ENCODE measurements at places on chromosomes 6 and 20. TPM values are rescaled to one million over a fixed set of nuclear protein-coding genes. Genes with fewer than 3 reads are reported as not detected.

DNA sequence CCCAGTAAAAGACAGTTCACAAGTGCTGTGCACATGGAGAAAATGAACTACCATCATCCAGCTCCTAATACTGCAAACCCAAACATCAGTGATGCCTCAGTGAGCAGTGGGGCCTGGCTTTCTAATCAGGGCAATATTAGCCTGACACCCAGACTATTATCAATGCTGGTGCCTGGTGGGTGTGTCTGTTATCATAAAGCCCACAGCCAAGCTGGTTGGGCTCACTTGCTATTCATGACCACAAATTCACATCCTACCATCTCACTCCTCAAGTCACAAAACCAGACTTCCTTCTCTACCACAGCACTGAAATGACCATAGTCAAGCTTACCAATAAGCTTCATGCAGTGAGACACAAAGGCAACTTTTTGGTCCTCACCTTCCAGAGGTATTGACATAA is 180.8 kb upstream of the PLN start:
- H3K27ac ChIP-seq: no peak overlapping the region
- H3K27me3 ChIP-seq: no peaks in the 10 kb centered on the region
- H3K36me3 ChIP-seq: no peaks in the 10 kb centered on the region
- H3K4me3 ChIP-seq: no peak overlapping the region
- peaks cover 5% of the 10 kb centered on the region for H3K4me1 ChIP-seq

- H3K27me3 ChIP-seq: no peaks in the 10 kb centered on the region
- no peaks in the 10 kb centered on the region for H3K36me3 ChIP-seq
- H3K4me1 ChIP-seq: no peaks in the 10 kb centered on the region
- no peak for DNase-seq
Observed at GRCh38 chr6:93940381-93940780, 521.0 kb upstream of the EPHA7 start.

- H3K36me3 ChIP-seq: no peaks in the 10 kb centered on the region
- DNase-seq: no peak
- no peaks in the 10 kb centered on the region for H3K27me3 ChIP-seq
- H3K27ac ChIP-seq: no peak overlapping the region
Observed at GRCh38 chr6:154567695-154568220, 57.3 kb upstream of the CNKSR3 start.

DNA sequence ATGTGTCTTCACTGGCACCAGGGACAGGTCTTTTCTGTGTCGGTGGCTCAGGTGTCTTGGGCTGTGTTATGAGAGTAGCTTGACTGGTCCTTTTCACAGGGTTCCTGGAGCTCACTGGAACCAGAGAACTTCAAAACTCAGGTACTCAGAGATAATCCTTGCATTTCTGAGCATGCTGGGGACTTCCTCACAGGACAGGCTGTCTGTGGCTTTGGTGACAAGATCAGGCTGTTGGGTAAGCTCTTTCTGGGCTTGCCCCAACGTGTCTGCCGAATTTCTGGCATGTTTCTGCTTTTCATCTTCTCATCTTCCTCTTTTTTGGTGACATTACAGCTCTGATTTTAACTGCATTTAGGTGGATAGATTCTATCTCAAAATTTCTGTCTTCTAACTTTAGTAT is 270.0 kb downstream of the CDH26 start:
- no peak overlapping the region for H3K4me3 ChIP-seq
- H3K36me3 ChIP-seq: no peaks in the 10 kb centered on the region
- no peak for DNase-seq
- no peak overlapping the region for H3K27ac ChIP-seq

- H3K4me1 ChIP-seq: no peaks in the 10 kb centered on the region
- no peaks in the 10 kb centered on the region for H3K36me3 ChIP-seq
- no peak overlapping the region for H3K4me3 ChIP-seq
Observed at GRCh38 chr6:22442826-22443225, 126.5 kb upstream of the HDGFL1 start.

- H3K27ac ChIP-seq: no peak overlapping the region
- H3K4me3 ChIP-seq: no peak overlapping the region
- H3K4me1 ChIP-seq: no peaks in the 10 kb centered on the region
- no peaks in the 10 kb centered on the region for H3K27me3 ChIP-seq
- no peak for DNase-seq
Observed at GRCh38 chr6:74677463-74677862, 528.4 kb downstream of the COL12A1 start.

DNA sequence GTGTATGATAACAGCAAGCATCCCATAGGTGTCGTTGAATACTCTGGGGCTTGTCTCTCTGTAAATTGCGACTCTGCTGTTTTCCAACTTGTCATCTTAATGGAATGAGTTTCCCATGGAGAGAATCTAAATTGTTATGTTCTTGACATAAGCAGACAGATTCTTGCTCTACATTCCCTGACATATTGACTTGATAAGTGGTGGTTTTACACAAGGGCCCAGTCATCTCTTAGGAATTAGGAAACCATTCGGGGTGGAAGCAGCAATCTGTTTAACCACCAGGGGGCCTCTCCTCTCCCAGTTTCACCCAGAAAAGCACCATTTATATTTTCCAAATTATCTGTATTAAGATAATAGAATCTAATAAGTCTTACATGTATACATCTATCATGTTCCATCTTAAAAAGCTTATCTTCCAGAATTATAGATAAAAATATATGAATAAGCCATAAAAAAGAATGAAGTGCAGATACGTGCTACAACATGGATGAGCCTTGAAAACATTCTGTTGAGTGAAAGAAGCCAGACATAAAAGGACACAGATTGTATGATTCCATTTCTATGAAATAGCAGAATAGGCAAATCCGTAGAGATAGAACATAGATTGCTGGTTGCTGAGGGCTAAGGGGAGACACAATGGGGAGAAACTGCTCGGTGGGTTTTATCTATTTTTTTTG is 23.1 kb upstream of the MROH8 start:
- DNase-seq: peak; percentile 46
- peaks cover 23% of the 10 kb centered on the region for H3K36me3 ChIP-seq

DNA sequence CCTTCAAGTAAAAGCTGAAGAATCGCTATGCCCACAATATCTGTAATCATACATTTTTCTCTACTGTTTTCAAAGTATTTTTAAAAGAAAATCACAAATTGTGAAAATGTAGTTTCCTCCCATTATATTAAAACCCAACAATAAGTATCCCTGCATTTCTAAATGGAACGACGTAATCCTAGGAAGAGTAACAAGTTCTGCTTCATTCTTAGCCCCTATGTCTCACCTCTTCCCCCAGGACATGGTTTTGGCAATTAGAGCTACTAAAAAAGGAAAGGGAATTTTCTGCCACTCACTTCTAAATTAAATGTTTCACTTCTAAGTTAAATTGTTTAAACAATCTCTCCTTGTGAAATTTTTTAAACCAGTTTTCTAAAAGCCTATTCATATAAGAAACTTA is 47.4 kb downstream of the TBPL1 start:
- DNase-seq: no peak
- no peaks in the 10 kb centered on the region for H3K27me3 ChIP-seq
- no peak overlapping the region for H3K4me3 ChIP-seq
- no peaks in the 10 kb centered on the region for H3K4me1 ChIP-seq
- H3K27ac ChIP-seq: no peak overlapping the region
- H3K36me3 ChIP-seq: no peaks in the 10 kb centered on the region

- H3K4me3 ChIP-seq: no peak overlapping the region
- no peak for DNase-seq
- H3K27me3 ChIP-seq: no peaks in the 10 kb centered on the region
- H3K36me3 ChIP-seq: no peaks in the 10 kb centered on the region
Observed at GRCh38 chr6:79646006-79646405, 14.9 kb downstream of the SH3BGRL2 start.

DNA sequence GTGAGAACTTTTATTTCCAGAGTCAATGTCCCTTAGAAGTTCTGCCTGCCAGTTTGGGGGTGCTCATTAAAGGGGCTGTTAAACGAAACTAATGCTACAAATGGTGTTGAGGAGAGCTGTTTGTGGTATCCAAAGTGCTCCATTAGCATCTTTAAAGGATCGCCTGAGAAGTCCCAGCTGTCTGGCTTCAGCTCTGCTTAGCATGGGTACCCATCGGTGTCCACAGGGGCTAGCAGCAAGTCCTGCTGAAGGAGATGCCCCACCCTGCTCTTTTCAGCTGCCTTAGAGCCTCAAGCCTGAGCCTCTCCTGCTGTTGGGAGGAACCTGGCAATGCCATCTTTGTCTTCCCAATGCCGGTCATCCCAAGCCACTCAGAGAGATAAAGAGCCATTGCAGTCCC is 111.1 kb downstream of the FOXO3 start:
- H3K36me3 ChIP-seq: peaks cover under 1% of the 10 kb centered on the region
- no peaks in the 10 kb centered on the region for H3K27me3 ChIP-seq
- no peak overlapping the region for H3K27ac ChIP-seq
- H3K4me3 ChIP-seq: no peak overlapping the region
- no peak for DNase-seq

GRCh38 chr6:129662406-129662766 is 47.6 kb downstream of the ARHGAP18 start:
- H3K36me3 ChIP-seq: no peaks in the 10 kb centered on the region
- H3K4me1 ChIP-seq: no peaks in the 10 kb centered on the region
- H3K27me3 ChIP-seq: no peaks in the 10 kb centered on the region
- H3K27ac ChIP-seq: no peak overlapping the region
- no peak overlapping the region for H3K4me3 ChIP-seq

DNA sequence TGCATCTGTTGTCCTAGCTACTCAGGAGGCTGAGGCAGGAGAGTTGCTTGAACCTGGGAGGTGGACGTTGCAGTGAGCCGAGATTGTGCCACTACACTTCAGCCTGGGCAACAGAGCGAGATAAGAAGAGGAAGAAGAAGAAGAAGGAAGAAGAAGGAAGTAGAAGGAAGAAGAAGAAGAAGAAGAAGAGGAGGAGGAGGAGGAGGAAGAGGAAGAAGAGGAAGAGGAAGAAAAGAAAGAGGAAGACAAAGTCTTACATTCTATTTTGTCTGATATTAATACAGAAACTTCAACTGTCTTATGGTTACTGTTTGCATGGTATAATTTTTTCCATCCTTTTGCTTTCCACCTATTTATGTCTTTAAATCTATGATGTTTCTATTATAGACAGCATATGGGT is 7.2 kb upstream of the NELFCD start:
- no peak overlapping the region for H3K4me3 ChIP-seq
- H3K4me1 ChIP-seq: no peaks in the 10 kb centered on the region
- no peaks in the 10 kb centered on the region for H3K36me3 ChIP-seq

DNA sequence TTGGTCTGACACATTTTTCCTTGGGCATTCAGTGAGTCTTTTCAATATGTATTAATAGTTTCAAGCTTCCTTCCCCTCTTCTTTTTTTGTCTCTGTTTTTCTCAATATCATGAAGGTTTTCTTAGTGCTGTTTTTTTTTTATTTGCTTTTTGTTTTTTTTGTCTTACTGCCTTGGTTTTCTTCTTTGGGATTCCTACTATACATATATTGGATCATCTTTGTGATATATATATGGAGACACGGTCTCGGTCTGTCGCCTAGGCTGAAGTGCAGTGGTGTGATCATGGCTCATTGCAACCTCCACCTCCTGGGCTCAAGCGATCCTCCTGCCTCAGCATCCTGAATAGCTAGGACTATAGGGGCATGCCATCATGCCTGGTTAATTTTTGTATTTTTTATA is 43.8 kb downstream of the NCOA3 start:
- H3K36me3 ChIP-seq: no peaks in the 10 kb centered on the region
- no peak for DNase-seq
- no peak overlapping the region for H3K27ac ChIP-seq
- H3K4me1 ChIP-seq: peaks cover 10% of the 10 kb centered on the region
- no peak overlapping the region for H3K4me3 ChIP-seq

DNA sequence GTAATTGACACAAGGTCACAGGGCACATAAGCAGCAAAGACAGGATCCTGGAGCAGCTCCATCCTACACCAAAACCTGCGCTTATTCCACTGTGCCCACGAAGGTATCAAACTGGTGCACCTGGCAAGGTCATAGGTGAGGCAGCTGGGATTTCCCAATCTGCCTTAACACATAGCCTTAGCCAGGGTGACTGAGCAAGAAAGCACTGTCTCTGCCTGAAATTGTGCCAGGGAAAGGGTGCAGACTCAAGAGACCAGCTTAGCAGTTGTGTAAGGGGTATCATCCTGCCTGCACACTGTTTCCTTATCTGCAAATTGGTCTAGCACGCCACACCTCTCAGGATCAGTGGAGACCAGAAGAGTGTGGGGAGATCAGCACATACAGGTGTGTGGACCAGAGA is 82.8 kb downstream of the MAFB start:
- DNase-seq: no peak
- H3K4me1 ChIP-seq: no peaks in the 10 kb centered on the region
- H3K27me3 ChIP-seq: no peaks in the 10 kb centered on the region
- H3K27ac ChIP-seq: no peak overlapping the region

GRCh38 chr6:130190701-130191690 is 31.8 kb downstream of the SAMD3 start:
- H3K36me3 ChIP-seq: no peaks in the 10 kb centered on the region
- H3K27ac ChIP-seq: no peak overlapping the region
- no peaks in the 10 kb centered on the region for H3K4me1 ChIP-seq
- H3K27me3 ChIP-seq: no peaks in the 10 kb centered on the region

DNA sequence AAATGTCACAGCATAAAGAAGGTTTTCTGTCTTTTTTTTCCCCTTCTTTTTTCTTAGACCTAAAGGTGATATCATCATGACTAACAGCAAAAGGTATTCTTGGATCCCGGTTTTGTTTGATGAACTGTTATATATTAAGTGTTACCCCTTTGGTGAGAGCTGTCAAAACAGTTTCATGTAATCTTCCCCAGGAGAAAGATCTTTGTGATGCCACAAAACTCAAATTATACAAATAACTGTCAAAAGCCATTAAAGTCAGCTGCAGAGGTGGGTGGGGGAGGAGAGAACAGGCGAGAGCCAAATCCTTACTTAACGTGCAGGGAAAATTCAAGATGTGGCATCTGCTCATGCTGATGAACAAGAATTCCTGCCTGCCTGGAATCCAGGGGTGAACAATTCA is 258.2 kb downstream of the BMP7 start:
- H3K36me3 ChIP-seq: no peaks in the 10 kb centered on the region
- no peak overlapping the region for H3K4me3 ChIP-seq
- H3K4me1 ChIP-seq: no peaks in the 10 kb centered on the region
- DNase-seq: no peak
- H3K27ac ChIP-seq: no peak overlapping the region
- H3K27me3 ChIP-seq: no peaks in the 10 kb centered on the region

- no peak for DNase-seq
- H3K4me3 ChIP-seq: no peak overlapping the region
- no peaks in the 10 kb centered on the region for H3K36me3 ChIP-seq
- H3K27ac ChIP-seq: no peak overlapping the region
- H3K27me3 ChIP-seq: no peaks in the 10 kb centered on the region
- no peaks in the 10 kb centered on the region for H3K4me1 ChIP-seq
Observed at GRCh38 chr6:114055349-114055748, 84.4 kb upstream of the HDAC2 start.

The PROKR2 gene
- total RNA-seq: not detected

The NCOA6 gene
- 27.5 TPM for total RNA-seq

The TFAP2D gene
- total RNA-seq: not detected

The TMEM30A gene
- total RNA-seq: 164 TPM

The SYNGAP1 gene
- 32.0 TPM for total RNA-seq

The CD83 gene
- 31.1 TPM for total RNA-seq

The ZNF391 gene
- 5.3 TPM for total RNA-seq

The ZNF217 gene
- total RNA-seq: 32.2 TPM

The CCHCR1 gene
- total RNA-seq: 32.8 TPM

The CDH26 gene
- total RNA-seq: 11.3 TPM

The PDE10A gene
- total RNA-seq: 4.8 TPM

The RAET1E gene
- 0.94 TPM for total RNA-seq

The SAMD3 gene
- 2.8 TPM for total RNA-seq

The TNF gene
- total RNA-seq: 6.6 TPM

The FNDC11 gene
- 3.2 TPM for total RNA-seq

The OSER1 gene
- total RNA-seq: 25.3 TPM

The MOG gene
- total RNA-seq: not detected

The KIF25 gene
- total RNA-seq: 5.3 TPM
